ENCODE measurements at places on chromosomes 5 and 9. TPM values are rescaled to one million over a fixed set of nuclear protein-coding genes. Genes with fewer than 3 reads are reported as not detected.

PCDHA12 gene
- 0.16 TPM for total RNA-seq

STC2 gene
- total RNA-seq = 482 TPM

CEP78 gene
- total RNA-seq = 11.3 TPM

MZB1 gene
- total RNA-seq = not detected

ZNF883 gene
- total RNA-seq = 0.36 TPM

PCDHA1 gene
- 0.10 TPM for total RNA-seq

PSIP1 gene
- total RNA-seq = 15.9 TPM

RHOBTB3 gene
- 223 TPM for total RNA-seq

DNA sequence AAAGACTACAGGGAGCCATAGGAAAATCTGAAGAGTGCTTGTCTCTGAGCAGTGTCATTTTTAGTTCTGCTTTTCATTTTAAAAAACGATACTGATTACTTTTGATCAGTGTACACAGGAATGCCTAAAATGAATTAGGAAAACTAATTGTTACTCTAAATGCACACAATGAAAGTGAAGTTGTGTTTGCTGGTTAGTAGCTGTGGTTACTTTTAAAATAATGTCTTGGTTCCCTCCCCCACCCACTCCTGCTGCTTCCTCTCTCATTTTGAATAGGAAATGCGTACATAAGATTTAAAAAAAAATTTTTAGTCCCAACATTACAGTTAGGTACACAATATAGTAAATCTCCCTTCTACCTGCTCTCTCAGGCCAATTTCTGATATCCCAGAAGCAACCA lies 47.5 kb upstream of the PLPP1 start:
- no peak for DNase-seq

GRCh38 chr9:36940500-36940853 lies 93.6 kb downstream of the PAX5 start:
- no peak for DNase-seq

DNA sequence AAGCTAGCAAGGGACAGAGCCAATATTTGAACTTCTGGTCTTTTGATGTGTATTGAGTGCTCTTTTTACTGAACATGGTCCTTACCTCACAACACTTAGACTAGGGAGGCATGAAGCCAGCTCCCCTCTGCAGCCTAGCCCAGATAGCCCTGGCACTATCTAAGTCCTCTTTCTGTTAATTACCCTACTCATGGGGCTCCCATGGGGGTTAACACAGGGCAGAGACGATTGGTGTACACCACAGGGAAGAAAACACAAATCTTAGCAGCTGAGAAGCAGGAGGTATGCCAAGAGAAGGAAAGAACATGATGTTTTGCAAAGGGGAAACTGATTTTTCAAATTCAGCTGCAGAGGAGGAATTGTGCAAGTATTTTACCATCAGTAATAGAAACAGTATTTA lies 383.8 kb downstream of the TMEM232 start:
- no peak for DNase-seq

DNA sequence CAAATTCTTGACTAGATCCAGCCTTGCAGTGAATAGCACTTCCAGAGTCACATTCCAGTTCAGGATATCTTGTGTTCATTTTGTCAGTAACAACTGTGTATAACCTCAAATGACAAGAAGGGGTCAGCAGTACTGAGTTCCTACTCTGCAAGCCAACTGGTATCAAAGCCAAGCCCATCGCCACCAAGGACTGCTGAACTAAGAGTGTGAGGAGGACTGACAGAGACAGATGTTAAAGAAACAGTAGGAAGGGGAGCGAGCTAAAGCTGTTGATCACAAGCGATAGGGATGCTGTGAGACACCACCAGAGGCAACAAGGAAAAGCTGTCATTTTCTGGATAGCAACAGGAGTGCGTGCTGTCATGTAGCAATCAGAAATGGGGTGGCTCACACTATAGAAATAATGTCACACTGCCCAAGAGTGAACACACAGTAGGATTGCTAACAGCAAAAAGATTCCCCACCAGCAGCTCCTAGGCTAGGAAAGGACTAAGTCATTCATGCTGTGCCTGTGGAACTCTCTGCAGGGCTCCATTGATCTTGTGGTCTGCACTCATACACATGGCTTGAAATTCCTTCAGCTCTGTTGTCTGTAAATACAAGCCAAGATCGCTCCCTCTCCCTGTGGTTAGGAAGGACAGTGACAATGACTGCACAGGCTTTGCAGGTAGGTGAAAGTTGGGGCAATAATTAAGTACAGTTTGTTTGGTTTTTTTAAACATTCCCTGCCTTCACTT lies 658.6 kb downstream of the NR2F1-AS1 start:
- DNase-seq = peak; percentile 66

GRCh38 chr5:173612948-173613347 lies 3.5 kb downstream of the BOD1 start:
- DNase-seq = no peak

DNA sequence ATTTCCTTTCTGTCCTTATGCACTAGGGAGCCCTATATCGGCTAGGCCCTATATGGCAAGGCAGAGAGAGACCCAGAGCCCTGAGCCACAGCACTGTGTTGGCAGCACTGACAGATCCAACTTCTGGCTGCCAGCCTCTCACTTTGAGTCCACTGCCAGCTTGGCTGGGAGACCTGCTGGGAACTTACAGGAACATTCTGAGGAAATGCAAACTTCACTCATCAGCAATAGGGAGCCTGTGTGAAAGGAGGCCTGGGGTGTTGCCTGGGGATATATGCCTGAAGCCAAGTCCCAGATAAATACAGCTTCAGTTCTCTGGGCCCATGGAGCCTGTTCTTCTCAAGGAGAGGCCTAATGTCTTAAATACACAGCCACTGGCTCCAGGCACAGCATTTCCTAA lies 78.0 kb downstream of the ADRB2 start:
- no peak for DNase-seq

DNA sequence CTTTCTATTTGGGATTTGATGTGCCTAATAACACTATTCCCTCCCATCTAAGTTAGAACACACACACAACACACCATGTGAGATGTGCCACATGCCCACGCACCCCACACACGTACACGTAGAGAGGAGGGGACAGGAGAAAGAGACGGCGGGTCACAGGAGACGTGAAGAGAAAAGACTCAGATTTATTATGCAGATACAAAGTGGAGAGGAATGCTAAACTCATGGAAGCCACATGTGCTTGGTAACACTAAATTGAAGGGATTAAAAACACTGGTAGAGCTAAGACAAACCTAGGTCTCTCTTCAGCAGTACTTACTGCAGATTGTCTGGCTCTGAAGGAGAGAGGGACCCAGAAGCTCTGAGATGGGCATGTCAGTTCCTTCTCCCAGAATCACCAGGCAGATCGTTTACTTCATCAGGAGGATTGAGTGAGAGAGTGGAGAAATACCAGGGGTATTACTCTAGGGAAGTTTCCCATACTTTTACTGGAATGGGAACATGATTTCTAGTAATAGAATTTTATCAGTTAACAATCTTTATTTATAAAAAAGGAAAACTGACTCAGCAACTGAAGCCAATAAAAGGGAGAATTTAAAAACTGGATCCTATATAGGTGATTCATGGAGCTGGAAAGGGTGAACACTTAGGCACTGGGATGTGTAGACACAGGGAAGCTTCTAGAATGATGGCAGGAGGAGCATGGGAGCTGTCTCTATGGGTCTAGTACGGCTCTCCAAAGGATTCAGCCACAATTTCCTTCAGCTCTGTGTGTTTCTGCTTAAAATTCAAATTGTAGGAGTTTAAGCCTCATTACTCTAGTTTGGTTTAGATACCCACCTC lies 139.4 kb downstream of the MACIR start:
- DNase-seq = no peak

GRCh38 chr9:98530275-98530674 lies 178.5 kb downstream of the GABBR2 start:
- DNase-seq = no peak

DNA sequence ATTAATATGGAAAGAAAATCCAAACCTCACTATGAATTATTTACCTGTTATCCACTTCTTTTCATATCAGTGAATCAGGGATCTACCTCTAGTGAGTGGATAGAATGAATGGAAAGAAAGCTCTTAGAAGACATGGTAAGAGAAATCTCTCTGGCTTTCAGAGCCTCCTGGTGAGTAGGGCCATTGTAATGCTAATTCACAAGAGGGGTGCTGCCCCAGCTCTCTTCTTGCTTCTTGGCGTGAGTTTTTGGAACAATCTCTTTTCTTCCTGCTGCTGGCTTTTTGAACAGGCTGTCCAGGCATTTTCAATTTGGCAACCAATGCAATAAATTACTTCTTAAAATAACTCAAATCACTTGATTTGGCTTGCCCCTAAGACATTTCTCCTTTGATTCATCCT lies 49.9 kb upstream of the KCNN2 start:
- DNase-seq = no peak

DNA sequence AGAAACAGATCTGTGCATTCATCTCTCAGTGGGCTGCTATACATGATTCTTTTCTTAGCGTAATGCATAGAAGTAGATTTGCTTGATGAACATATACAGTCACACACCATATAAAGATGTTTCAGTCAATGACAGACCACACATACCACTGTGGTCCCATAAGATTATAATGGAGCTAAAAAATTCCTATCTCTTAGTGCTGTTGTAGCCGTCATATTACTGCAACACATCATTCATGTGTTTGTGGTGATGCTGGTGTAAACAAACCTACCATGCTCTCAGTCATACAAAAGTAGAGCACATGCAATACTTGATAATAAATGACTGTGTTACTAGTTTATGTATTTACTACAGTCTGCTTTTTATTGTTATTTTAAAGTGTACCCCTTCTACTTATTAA lies 214.3 kb downstream of the ARHGAP26 start:
- DNase-seq = no peak

DNA sequence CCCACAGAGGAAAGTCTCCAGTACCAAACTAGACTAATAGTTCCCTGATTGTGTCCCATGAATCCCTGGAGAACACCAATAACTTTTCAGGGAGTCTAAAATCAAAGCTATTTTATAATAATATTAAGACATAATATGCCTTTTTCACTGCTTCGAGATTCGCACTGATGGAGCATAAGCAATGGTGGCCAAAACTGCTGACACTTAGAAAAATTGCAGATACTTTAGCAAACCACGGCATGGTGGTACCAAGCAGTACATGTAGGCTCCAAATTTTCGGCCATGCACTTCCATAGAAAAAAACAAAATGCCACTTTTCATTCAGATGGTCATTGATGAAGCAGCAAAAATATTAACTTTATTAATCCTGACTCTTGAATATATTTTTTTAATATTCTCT lies 100.3 kb upstream of the PCSK1 start:
- no peak for DNase-seq

DNA sequence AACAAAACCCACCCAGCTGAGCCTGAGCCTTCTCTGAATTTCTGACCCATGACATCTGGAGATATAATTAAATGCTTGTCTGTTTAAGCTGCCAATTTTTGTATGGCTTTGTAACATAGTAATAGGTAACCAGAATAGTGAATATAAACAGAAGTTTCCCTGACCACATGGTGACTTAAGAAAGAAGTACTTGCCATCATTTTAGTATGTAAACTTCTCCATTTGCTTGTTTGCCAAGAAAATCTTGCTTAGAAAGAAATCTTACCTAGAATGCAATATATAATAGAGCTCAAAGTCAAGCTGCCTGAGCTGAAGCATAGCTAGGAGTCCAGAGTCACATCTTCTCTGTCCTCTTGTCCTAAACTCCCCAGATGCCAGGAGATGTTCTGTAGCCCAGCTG lies 117.0 kb downstream of the PCSK1 start:
- DNase-seq = no peak

GRCh38 chr5:54561651-54562050 lies 44.1 kb downstream of the SNX18 start:
- no peak for DNase-seq

DNA sequence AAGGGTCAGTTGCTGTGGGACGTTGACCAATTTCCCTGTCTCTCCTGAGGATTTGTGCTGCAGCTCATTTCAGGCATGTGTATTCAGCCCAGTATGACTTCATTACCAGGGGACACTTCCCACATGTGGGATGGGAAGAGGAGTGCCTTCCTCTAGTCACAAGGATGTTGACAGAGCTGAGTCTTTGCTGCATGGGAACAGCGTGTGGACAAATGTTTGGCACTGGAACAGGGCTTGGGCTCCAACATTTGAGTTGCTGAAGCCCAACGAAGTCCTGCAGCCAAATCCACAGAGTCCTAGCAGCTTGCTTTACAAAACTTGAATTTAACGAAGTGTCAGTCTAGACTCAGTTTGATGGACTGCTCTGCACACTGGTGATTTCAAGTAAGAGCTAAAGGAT lies 283.2 kb downstream of the SH3GL2 start:
- no peak for DNase-seq

GRCh38 chr5:146032911-146033310 lies 72.5 kb downstream of the PLAC8L1 start:
- DNase-seq = no peak

- peak; percentile 99 for DNase-seq
Measured at GRCh38 chr9:18260521-18260920, 213.4 kb upstream of the ADAMTSL1 start.

DNA sequence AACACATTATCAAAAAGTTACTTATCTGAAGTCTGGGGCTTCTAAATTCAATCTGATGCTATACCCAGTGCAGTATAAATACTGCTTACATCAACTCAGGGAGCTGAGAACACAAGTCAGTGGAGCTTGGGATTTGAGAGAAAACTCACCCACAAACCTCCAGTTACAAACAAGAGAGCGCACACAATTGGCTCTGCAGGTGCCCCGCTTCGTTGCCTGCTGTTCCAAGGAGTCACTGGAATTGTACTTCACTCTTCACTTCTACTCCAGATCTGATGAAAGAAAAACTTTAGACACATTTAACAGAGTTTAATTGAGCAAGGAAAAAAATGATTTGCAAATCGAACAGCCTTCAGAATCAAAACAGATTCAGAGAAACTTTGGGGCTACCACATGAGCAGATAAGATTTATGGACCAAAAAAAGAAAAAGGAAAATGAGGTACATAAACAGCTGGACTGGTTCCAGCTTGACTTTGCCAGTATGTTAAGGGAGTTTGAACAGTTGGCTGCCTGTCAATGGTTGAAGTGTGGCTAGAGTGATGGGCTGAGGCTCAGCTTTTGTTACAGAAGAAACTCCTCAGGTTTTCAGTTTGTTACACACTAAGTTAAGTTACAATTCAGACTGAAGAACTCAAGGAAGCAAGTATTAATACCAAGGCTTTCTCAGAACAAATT lies 156.6 kb downstream of the AOPEP start:
- DNase-seq = peak; percentile 54

DNA sequence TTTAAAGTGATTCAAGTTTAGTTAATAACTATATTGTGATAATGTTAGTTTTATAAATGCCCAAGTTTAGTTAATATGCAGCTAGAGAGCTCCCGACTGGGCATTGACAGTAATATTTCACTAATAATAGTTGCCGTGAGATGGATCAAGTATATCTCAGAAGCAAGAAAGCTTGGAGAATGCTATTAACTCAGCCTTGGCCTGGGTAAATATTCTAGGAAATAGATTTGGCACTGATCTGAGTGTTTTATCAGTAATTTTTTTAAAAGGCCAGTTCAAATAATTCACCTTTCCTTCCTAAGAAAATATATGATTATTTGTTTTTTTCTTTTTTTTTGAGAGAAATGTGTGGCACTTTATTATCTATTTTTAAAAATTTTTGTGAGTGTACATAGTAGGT lies 305.3 kb downstream of the CSNK1G3 start:
- no peak for DNase-seq
